Activated CD4-positive, alpha-beta T cell treated with anti-CD3 and anti-CD28 coated beads for 36 hours (primary cell): ENCODE measurements at places on chromosomes 16 and 17.
A peak's percentile ranks its signal among the peaks of the same experiment; 100 is the strongest.

GRCh38 chr17:78117027-78117981 is 11.3 kb downstream of the TMC6 start:
- H3K36me3 ChIP-seq: peaks cover 44% of the 10 kb centered on the region
- H3K4me1 ChIP-seq: peaks cover 56% of the 10 kb centered on the region
- H3K27ac ChIP-seq: no peak overlapping the region
- peak; percentile 56 for DNase-seq
- no peak overlapping the region for H3K4me3 ChIP-seq
- no peaks in the 10 kb centered on the region for H3K27me3 ChIP-seq

GRCh38 chr17:68184816-68185436 is 62.9 kb upstream of the AMZ2 start:
- peak; percentile 75 for DNase-seq
- no peaks in the 10 kb centered on the region for H3K36me3 ChIP-seq
- no peaks in the 10 kb centered on the region for H3K27me3 ChIP-seq
- H3K4me3 ChIP-seq: peak overlapping the region; percentile 9

- peaks cover 36% of the 10 kb centered on the region for H3K4me1 ChIP-seq
- peaks cover 20% of the 10 kb centered on the region for H3K36me3 ChIP-seq
- DNase-seq: peak; percentile 72
Observed at GRCh38 chr16:678858-679813, 1.1 kb upstream of the STUB1 start.

GRCh38 chr16:2748757-2749455 is 3.5 kb upstream of the SRRM2 start:
- H3K4me3 ChIP-seq: no peak overlapping the region
- DNase-seq: no peak
- no peaks in the 10 kb centered on the region for H3K27me3 ChIP-seq
- no peak overlapping the region for H3K27ac ChIP-seq

DNA sequence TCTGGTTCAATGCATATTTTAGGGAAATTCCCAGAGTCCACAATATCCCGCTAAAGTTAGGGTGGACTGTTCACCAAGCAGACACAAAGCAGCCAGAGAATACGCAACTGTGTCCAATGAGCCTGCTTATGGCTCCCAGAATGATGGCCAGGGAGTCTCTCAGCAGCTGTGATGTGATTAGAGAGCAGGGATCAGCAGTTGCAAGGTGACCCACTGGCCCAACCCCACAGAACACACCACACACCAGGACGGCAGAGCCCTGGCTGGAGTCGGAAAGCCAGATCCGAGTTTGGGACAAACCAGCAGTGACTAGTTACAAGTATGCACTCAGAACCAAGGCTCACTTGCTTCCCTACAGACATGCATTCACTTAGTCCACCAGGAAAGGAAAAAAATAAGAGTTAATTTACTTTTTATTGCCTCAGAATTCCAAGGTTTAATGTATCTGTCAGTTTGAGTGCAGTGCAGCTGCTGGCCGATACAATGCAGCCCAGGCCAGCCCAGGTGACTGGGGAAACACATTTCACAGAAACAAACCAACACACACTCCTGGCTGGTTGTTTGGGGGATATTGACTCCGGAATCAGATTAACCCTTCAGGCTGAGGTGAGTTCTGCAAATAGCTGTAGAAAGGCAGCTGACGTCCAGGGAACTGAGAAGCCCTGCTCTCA is 121.7 kb downstream of the HIC1 start:
- no peaks in the 10 kb centered on the region for H3K4me1 ChIP-seq
- H3K27me3 ChIP-seq: no peaks in the 10 kb centered on the region
- no peak overlapping the region for H3K4me3 ChIP-seq

DNA sequence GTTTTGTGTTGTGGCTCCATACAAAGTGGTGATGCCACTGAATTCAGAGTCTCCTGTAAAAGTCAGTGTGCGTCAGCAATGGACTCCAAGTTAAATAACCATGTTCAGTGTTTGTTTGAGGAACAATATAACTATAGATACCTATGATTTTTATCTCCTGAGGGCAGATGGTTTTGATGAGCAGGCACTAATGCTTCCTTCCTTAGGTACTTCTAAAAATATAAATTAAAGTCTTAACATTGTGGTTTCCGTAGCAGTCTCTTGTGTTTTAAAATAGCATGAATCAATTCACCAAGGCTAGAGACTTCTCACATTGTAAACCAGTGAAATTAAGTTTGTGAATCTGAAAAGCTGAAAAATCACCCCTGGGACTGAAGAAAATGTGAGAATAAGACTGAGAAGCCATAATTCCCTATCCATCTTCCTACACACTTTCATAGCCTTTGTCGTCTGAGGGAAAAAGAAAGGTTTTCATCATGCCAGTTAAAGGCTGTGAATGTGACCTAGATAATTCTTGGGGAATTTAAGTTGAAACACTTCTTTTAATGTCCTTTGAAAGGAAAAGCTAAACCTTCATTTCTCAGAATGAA is 1502.9 kb downstream of the CDH11 start:
- no peaks in the 10 kb centered on the region for H3K36me3 ChIP-seq
- no peak overlapping the region for H3K27ac ChIP-seq
- H3K27me3 ChIP-seq: no peaks in the 10 kb centered on the region
- no peak overlapping the region for H3K4me3 ChIP-seq
- H3K4me1 ChIP-seq: no peaks in the 10 kb centered on the region

- no peak overlapping the region for H3K4me3 ChIP-seq
- no peak overlapping the region for H3K27ac ChIP-seq
- H3K4me1 ChIP-seq: no peaks in the 10 kb centered on the region
- H3K36me3 ChIP-seq: no peaks in the 10 kb centered on the region
- peaks cover 20% of the 10 kb centered on the region for H3K27me3 ChIP-seq
- no peak for DNase-seq
Observed at GRCh38 chr17:42877037-42877436, 23.6 kb upstream of the G6PC1 start.

DNA sequence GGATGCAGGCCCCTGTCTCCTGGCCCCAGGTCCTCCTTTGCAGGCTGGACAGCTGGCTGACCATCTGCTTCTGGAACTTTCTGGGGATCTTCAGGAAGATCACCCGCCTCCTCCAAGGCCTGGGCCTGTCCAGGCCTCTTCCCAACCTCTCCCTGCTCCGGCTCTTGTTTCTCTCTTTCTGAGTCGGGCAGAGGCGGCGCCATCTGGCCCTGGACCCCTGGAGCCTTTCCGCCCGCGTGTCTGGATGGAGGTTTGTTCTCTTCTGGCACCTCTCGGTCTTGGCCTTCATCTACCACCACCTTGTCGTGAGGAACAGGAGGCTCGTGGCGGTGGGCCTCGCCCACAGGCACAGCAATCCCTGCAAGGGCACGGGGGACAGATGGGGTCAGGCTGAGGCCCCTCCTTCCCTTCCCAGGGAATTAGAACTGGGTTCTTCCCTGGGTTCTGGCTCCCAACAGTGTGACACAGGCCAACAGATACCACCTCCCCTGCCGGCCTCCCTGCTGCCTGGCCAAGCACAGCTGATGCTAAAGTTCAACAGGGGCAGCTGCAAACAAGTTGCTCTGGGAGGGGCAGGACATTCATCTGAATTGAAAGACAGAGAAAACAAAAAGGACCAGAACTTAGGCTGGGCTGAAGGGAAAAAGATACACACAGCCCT is 13.3 kb downstream of the NDUFAF8 start:
- H3K4me3 ChIP-seq: no peak overlapping the region
- H3K27ac ChIP-seq: no peak overlapping the region
- DNase-seq: no peak

GRCh38 chr16:89922884-89923639 is at the start of gene TUBB3:
Gene TUBB3, plus strand, starts transcription at chr16:89923342. Its CDS starts 60 bp downstream, at chr16:89923402.
- peaks cover 43% of the 10 kb centered on the region for H3K4me1 ChIP-seq
- H3K36me3 ChIP-seq: no peaks in the 10 kb centered on the region
- H3K27me3 ChIP-seq: peaks cover 38% of the 10 kb centered on the region
- peak; percentile 72 for DNase-seq

DNA sequence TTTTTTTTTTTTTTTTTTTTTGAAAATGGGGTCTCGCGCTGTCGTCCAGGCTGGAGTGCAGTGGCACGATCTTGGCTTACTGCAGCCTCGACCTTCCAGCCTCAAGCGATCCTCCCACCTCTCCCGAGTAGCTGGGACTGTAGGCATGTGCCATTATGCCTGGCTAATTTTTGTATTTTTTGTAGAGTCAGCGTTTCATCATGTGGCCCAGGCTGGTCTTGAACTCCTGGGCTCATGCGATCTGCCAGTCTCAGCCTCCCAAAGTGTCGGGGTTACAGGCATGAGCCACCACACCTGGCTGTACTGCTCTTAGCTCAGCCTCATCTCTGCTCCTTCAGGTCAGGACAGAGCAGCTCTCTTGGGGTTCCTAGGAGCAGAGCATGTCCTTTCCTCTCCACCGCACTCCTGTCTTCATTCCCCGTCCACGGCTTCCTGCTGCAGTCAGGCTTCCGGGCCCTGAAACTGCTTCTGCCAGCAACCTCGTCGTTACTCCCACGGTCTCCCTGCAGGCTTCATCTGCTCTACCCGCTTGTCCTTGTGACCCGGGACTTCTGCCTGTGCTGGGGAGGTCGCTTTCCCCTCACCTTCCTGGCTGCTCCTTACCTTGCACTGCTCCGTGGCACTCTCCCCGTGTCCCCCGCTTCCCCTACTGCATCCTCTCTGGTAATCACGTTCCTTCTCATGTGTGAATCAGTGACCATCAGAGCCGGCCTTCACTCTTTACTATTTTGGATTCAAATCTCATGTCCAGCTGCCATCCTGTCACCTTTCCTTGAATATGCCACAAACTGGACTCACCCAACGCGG is 38.0 kb downstream of the PRMT7 start:
- H3K4me1 ChIP-seq: peaks cover 2% of the 10 kb centered on the region
- no peak overlapping the region for H3K4me3 ChIP-seq
- peaks cover 54% of the 10 kb centered on the region for H3K36me3 ChIP-seq
- no peak for DNase-seq
- no peak overlapping the region for H3K27ac ChIP-seq

DNA sequence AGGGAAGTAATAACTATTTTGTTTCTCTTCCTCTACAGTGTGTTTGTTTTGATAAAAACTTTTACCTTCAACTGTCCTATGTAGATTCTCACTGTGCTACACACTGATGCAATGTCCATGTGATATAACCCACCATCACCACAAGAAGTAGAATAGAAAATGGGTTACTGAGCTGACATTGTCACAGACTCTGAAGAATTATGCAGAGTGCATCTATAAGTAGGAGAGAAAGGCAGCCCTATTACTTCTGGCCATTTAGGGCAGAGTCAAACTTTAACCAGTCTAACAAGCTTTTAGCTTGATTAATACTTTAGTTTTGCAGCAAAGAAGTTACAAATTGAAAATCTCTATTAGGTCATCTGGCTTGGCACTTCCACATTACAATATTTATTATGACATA is 354.0 kb upstream of the CDH8 start:
- no peak for DNase-seq
- no peak overlapping the region for H3K27ac ChIP-seq
- H3K27me3 ChIP-seq: no peaks in the 10 kb centered on the region
- no peaks in the 10 kb centered on the region for H3K4me1 ChIP-seq

GRCh38 chr17:71338396-71338795 is 782.4 kb upstream of the SOX9 start:
- no peaks in the 10 kb centered on the region for H3K27me3 ChIP-seq
- no peak overlapping the region for H3K27ac ChIP-seq
- no peaks in the 10 kb centered on the region for H3K4me1 ChIP-seq
- H3K36me3 ChIP-seq: no peaks in the 10 kb centered on the region
- no peak for DNase-seq
- H3K4me3 ChIP-seq: no peak overlapping the region

DNA sequence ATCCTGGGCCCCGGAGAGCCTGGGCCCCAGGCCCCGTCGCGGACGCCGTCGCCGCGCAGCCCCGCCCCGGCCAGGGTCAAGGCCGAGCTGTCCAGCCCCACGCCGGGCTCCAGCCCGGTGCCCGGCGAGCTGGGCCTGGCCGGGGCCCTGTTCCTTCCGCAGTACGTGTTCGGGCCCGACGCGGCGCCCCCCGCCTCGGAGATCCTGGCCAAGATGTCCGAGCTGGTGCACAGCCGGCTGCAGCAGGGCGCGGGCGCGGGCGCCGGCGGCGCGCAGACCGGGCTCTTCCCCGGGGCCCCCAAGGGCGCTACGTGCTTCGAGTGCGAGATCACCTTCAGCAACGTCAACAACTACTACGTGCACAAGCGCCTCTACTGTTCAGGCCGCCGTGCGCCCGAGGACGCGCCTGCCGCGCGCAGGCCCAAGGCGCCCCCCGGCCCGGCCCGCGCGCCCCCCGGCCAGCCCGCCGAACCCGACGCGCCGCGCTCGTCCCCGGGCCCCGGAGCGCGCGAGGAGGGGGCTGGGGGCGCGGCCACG is 36.8 kb upstream of the ZC3H18 start:
- H3K4me1 ChIP-seq: peaks cover 7% of the 10 kb centered on the region
- peaks cover 5% of the 10 kb centered on the region for H3K36me3 ChIP-seq
- no peak overlapping the region for H3K4me3 ChIP-seq
- no peak overlapping the region for H3K27ac ChIP-seq
- no peaks in the 10 kb centered on the region for H3K27me3 ChIP-seq

DNA sequence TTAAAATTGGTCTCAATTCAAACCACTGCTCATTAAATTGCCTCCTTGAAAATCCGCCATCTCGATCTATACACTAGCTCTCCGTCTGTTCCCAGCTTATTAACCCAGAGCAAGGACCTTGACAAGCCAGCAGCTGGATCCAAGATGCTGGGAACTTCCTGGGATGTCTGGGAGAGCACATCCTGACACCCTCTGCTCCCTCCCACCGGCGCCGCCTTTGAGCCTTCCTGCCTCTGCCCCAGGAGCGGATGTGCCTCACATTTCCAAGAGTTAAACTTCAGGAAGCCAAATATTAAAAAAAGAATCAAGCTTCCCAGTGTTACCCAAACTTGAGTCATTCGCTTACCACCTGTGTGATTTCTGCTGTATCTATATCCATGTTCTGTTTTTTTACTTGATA is 107.9 kb downstream of the HAPSTR1 start:
- H3K4me3 ChIP-seq: no peak overlapping the region
- DNase-seq: no peak
- H3K4me1 ChIP-seq: no peaks in the 10 kb centered on the region
- H3K27ac ChIP-seq: no peak overlapping the region
